ENCODE measurements at places on chromosomes 5 and 9. TPM values are rescaled to one million over a fixed set of nuclear protein-coding genes. Genes with fewer than 3 reads are reported as not detected.

Gene SLC6A19
- not detected for total RNA-seq

Gene SHOC1
- total RNA-seq, result not detected

DNA sequence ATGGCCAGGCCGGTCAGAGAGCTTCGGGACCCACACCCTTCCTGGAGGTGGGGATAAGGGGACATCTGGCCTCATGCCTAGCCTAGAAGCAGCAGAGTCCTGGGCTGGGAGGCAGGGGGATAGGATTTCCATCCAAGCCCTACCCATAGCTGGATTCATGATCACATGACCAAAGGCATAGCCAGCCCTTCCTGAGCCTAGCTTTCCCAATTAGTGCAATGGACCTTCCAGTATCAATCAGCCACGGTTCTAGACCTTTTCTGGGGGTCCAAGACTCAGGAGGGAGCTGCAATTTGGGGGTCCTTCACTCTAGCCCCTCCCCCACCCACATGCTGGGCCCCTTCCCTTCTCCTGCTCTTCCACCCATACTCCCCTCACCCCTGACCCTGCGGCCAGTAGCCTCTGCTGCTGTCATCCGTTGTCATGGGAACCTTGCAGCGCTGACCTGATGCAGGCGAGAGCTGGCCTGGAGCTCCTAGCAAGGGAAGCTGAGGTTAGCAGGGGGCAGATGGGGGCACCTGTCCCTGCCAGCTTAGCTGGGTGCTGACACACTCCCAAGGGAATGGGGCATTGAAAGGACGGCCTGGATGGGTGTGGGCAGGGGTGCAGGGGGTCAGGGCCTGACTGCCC is 44.6 kb downstream of the CXXC5 start:
- DNase-seq, result no peak

DNA sequence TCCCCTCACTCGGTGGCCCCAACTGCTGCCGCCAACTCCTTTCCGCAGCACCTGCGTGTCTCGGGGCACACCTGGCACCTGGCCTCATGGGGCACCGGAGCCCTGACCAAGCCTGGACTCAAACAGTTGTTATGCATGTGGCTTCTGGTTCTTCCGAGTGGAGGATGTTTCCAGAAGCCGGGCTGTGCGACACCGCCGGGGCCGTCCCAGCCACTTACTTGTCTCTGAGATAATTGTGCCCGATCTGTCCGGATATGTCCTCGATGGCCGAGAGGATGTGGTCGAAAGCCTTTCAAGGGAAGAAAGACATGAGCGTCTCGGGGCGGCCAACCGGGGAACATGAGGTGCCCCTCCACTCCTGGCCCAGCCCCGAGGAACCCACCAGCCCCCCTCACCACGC is 38.4 kb downstream of the EXOC3 start:
- no peak for DNase-seq

GRCh38 chr5:172648013-172648381 is 6.9 kb downstream of the NEURL1B start:
- no peak for DNase-seq

DNA sequence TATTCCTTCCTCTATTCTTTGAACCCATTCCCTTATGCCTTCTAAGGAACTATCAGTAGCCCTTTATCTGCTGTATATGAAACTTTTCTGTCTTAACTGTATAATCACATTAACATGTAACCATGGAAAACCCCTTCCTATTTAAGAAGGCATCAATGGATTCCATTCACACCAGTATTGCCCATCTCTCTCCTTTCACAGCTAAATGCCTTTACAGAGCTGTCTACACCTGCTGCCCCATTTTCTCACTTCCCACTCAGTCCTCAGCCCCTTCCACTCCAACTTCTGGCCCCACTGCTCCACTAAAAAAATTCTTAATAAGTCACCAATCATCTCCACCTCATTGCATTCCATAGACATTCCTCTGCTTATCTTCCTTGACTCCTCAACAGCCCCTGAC is 50.8 kb downstream of the SEC61B start:
- DNase-seq, result no peak

- no peak for DNase-seq
These were observed 76.7 kb upstream of the CXCL14 start for GRCh38 chr5:135655468-135655815.

Gene NIPAL4
- 4.8 TPM for total RNA-seq

Gene SH3PXD2B
- total RNA-seq, result 45.7 TPM

DNA sequence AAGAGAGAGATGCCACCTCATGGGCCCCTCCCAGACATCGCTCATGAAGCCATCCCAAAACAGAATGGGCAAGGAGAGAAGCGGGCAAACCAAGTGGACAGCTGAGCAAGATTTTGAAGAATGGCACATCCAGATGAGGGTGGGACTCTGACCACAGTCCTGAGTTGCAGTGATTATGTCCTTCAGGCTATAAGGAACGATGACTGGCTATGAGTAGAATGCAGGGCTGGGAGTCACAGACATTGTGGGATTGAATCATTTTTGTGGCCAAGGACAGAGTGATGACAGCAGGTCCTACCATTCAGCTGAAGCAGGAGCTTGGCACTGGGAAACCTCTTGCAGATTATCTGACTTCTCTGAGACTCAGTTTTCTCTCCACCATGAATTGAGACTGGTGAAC is 245.7 kb upstream of the SLC30A5 start:
- no peak for DNase-seq

- DNase-seq, result peak; percentile 77
These were observed at the start of gene EFNA5 for GRCh38 chr5:107670932-107671741. Gene EFNA5 (minus strand): TSS chr5:107670937.

Gene DND1
- not detected for total RNA-seq

DNA sequence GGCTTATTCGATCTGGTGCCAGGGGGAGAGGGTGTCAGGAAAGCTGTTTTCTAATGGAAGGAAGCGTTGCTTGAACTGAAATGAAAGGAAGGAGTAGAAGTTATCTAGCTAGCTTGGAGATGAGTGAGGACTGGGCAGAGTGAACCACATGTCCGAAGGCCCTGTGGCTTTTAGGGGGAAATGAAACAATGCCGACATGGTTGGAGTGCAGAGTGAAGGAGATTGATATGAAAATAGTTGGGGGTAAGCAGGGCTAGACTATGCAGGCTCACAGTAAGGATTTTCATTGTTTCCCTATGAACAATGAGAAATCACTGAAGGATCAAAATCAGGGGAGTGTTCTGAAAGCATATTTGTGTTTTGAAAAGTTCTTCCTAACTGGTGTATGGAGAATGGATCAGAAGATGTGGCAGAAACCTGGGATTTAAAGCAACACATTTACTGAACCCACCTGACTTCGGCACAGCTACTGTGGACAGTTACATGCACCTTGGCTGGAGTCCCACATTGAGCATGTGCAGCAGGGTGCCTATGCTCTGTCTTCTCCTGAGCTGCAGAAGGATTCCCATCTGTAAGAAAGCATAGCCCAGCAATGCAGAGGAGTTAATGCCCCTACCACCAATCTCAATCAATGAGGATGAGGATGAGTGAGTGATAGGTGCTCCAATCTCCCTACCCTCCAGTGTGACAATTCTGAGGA is 144.4 kb upstream of the TBCA start:
- DNase-seq, result no peak

GRCh38 chr9:16202221-16202620 is 649.4 kb downstream of the CCDC171 start:
- DNase-seq, result no peak

Gene ZNG1A
- total RNA-seq, result 28.0 TPM
